ENCODE measurements at places on chromosomes 7 and 10. TPM values are rescaled to one million over a fixed set of nuclear protein-coding genes. Genes with fewer than 3 reads are reported as not detected.

Gene SLC37A3
- 30.2 TPM for total RNA-seq

Gene CHST3
- total RNA-seq = 32.7 TPM

Gene PDK4
- 22.0 TPM for total RNA-seq

Gene RARRES2
- not detected for total RNA-seq

Gene ASZ1
- total RNA-seq = not detected

Gene OPN4
- not detected for total RNA-seq

Gene CFAP69
- total RNA-seq = 1.8 TPM

Gene WDR86
- 0.19 TPM for total RNA-seq

Gene DEPP1
- total RNA-seq = 0.81 TPM

Gene FAM13C
- not detected for total RNA-seq

Gene EVX1
- total RNA-seq = not detected

Gene ATP6V1F
- 250 TPM for total RNA-seq

Gene RGR
- total RNA-seq = not detected

Gene TMEM184A
- total RNA-seq = 12.6 TPM

Gene SPDYE6
- not detected for total RNA-seq

Gene HOXA6
- total RNA-seq = 2.1 TPM

Gene TMEM213
- not detected for total RNA-seq

Gene SERPINE1
- total RNA-seq = 933 TPM

Gene ANKRD61
- total RNA-seq = 0.50 TPM

Gene AGR2
- total RNA-seq = 176 TPM

Gene ARHGEF5
- total RNA-seq = 1.6 TPM

Gene SVIL
- 21.9 TPM for total RNA-seq
